ENCODE measurements at places on chromosomes 7 and 10.
A peak's percentile ranks its signal among the peaks of the same experiment; 100 is the strongest.

GRCh38 chr7:114243646-114244045 is 171.0 kb upstream of the FOXP2 start:
- no peak for DNase-seq

DNA sequence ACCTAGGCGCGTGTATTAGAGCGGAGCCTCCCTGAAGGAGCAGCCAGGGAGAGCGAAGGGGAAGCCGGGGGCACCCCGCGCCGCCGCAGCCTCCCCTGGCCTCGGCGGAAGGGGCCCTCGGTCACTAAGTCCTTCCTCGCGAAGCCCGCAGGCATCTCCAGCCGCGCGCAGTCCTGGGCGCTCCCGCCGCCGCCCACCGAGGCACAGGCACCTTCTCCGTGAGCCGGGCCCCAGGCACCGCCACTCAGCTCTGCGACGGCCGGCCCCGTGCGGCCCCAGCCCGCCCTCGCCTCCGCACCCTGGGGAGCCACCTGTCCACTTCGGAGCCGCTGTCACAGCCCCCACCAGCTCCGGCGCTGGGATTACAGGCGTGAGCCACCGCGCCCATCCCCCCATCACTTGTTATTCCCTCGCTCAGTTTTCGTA is 80.8 kb downstream of the ZNF467 start:
- no peak for DNase-seq

- no peak for DNase-seq
These were observed 1064.9 kb downstream of the NXPH1 start for GRCh38 chr7:9498303-9498702.

DNA sequence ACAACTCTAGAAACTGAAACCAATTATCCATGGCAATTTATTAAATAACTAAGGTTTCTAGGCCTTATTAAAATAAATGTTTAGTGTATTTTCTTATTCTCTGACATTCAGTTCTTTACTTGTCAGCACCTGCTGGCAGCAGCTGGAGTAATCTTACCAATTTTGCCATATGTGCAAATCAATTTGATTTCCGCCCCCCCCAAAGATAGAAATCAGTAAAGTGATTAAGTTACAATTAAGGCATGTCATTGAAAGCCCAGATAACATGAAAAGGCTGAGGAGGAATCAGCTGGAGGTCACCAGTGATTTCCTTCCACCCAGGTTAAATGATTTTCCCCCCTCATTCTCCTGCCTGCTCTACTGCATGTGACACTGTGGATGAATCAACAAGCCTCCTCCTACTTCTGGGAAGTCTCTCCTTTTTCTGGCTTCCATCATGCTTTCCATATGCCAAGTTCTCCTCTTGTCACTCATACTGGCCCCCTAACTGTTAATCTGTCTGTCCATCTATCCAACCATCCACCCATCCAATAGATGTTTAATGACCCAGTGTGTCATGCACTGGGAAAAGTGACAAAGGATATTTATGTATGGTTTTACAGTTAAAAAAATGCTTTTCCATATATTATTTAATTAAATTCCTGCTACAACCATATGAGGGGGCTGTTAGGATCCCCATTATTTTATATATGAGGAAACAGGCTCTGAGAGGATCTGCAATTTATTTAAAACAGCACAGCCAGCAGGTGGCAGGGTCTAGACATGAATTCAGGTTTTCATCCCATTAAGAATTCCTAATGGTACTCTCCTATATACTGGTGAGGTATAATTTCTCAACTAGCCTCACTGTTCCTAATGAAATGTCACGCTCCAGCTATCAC is 116.5 kb downstream of the ATXN7L1 start:
- no peak for DNase-seq

DNA sequence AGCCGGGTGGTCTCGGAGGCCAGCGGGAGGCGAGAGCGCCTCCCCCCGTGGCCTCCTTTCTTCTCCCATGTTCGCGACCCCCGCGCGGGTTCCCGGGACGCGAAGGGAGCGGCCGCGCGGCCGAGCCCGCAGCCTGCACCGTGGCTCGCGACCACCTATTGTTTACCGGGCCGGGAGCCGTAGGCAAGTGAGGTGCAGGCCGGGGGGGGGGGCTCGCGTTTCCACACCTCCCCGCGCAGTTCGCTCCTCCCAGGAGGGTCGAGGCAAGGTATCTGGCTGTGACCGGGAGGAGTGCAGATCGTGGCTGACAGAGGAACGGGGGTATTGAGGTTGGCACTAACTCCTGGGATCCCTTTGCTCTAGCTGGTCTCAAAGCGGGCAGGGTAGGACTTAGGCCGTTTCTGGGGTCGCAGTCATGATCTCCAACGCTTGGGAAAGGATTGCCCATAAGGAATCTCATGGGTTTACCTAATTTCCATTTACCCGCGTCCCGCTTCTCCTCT is 734 bp downstream of the PTPN12 start:
- no peak for DNase-seq

- DNase-seq, result no peak
These were observed 362.5 kb downstream of the GPR37 start for GRCh38 chr7:124403112-124403511.

GRCh38 chr10:124180947-124181549 is 87.7 kb upstream of the CHST15 start:
- no peak for DNase-seq

GRCh38 chr10:24556750-24557742 is 166.6 kb downstream of the ARHGAP21 start:
- no peak for DNase-seq

DNA sequence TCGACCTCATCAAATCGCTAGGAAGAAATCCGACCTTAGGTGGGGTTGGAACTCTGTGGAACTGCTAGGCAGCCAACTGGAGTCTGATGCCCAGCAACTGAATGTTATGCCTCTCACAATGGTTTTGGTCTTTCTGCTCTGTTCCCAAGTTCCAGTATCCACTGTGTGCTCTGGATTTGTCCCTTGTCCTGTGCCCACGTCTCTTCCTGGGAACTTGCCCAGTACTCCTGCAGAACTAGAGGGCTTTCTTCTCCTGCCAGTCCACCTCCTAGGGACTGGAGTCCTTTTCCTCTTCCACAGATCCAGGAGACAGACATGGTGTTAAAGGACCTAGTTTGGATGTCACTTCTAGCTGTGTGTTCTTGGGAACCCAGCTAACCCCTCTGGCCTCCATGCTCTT is 26.6 kb downstream of the PRTFDC1 start:
- DNase-seq, result no peak

GRCh38 chr7:130912082-130912861 is 178.3 kb upstream of the KLF14 start:
- no peak for DNase-seq

- DNase-seq, result no peak
These were observed 182.8 kb downstream of the ARHGAP12 start for GRCh38 chr10:31745612-31746376.

DNA sequence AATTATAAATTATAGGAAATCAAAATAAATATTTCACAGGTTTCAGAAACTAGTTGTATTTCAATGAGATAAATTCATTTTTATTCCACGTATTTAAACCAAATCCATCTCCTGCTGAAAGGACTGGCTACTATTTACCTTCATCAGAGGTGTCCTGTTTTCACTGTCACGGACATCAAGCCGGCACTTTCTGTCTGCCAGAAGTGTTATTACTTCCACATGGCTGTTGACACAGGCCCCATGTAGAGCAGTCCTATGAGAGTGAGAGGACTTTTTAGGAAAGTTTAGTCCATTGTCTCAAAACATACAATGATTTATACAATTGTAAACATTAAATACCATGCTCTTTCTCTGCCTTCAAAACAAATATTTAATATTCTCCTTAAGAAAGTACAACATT is 100.4 kb upstream of the ACBD5 start:
- DNase-seq, result no peak

DNA sequence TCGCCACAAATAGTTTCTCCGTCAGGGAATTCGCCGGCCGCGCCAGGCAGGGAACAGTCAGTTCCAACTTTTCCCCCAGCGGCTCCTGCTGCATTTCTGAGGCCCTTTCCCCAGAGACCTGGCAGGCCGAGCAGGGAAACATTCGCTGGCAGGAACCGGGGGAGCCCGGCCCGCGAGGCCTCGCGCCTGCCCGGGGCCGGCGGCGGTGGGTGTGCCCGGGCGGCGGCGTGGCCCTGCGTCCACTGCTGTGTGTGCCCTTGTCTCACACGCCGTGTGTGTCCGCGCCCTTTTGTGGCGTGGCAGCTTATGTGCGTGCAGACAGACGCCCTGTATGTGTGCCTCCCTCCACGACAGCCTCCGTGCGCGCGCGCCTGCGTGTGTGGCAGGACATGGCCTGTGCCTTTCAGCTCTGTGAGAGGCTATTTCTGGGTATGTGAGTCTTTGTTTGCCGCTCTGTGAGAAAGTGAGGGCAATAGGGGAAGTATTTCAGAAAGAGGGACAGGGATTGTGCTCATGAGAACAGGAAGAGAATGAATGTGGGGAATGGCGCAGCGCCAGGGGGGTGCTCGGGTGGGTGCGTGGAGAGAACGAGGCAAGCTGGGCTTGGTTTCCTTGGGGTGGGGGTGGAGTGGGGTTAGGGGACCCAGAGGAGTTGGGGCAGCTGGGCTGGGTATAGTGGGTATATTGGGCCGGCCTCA is 689 bp upstream of the SMARCD3 start:
- no peak for DNase-seq

- no peak for DNase-seq
These were observed 64.9 kb downstream of the SCRN1 start for GRCh38 chr7:29924684-29925083.

- peak; percentile 43 for DNase-seq
These were observed at the start of gene HSPB1 for GRCh38 chr7:76302347-76303201. Gene HSPB1, plus strand, starts transcription at chr7:76302673. Its CDS starts 40 bp downstream, at chr7:76302713.

- DNase-seq, result no peak
These were observed 100.3 kb upstream of the ANK3 start for GRCh38 chr10:60490013-60490412.

DNA sequence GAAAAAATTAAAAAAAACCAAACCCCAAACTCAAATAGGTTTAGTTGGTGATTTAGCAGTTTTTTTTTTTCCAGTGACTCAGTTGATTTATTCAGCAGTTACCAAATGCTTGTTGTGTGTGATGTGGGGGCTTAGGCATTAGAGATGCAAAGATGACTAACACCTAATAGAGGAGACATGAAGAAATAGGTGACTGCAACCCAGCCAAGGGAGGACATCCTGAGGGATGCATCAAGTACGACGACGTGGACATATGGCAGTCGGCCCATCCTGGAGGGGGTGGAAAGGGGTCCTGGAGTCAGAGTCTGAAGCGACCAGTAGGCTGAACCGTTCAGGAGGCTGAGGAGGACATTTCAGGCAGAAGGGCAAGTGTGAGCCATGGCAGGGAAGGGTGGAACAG is 35.5 kb downstream of the LRMDA start:
- DNase-seq, result no peak

DNA sequence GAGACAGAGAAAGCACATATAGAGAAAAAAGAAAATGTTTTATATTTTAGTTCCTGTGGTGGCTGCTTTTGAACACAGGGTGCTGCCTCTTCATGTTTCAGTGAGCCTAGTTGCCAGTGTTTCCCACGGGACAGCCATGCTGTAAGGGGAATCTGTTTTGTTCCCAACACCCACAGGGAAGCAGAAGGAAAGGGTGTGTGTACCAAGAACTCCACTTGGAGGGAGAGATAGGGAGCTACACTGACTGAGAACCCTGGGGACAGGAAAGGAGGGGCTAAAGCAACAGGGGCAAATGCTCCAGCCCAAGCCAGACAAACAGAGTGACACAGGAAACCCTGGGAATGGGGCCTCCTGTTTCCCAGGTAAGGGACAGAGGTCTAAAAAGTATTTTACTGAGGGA is 40.2 kb downstream of the FRMPD2 start:
- no peak for DNase-seq

All from stimulated activated CD4-positive, alpha-beta T cell treated with anti-CD3 and anti-CD28 coated beads, Interleukin-15, amount 100 ng/mL, for 1 hour (primary cell).